ENCODE measurements at places on chromosomes 3 and 15.

GRCh38 chr3:161475905-161476304 is 20.7 kb upstream of the OTOL1 start:
- DNase-seq: no peak

- no peak for DNase-seq
Measured at GRCh38 chr3:158863247-158863646, 61.4 kb downstream of the MFSD1 start.

- no peak for DNase-seq
Measured at GRCh38 chr15:51186891-51187290, 92.2 kb upstream of the TNFAIP8L3 start.

- no peak for DNase-seq
Measured at GRCh38 chr3:3600665-3601340, 198.4 kb upstream of the LRRN1 start.

DNA sequence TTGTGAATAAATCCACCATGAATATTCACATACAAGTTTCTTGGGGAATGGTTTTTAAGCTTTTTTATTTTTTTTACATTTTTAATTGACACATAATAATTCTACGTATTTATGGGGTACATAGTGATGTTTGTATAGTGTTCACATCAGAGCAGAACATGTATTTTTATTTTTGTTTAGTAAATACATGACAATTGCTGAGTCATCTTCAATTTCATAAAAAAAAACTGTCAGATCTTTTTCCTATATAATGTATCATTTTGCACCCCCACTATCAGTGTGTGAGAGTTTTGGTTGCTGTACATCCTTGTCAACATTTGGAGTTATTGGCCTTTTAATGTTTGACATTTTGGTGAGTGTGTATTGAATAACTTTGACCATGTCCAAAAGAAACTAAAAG is 39.9 kb upstream of the FILIP1L start:
- DNase-seq: no peak

Measured in activated T-cell treated with anti-CD3 and anti-CD28 coated beads for 1 hour (primary cell).